ENCODE measurements at places on chromosomes 2 and 18.

- DNase-seq = no peak
Measured at GRCh38 chr2:197089655-197090054, 163.1 kb upstream of the PGAP1 start.

DNA sequence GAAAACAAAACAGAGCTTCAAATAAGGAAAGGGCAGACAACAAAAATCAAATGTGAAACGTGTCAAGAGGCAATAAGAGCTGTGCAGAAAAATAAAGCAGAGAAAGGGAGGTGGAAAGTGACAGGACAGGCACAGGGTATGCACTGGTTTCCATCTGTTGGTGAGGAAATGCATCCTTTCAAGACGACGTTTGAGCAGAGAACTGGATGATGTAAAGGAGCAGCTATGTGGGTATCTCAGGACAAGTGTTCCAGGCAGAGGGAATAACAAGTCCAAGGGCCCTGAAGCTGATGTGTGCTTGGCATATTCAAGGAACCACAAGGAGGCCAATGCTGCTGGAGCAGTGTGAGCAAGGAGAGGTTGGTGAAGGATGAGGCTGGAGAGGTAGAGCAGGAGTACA lies 168.9 kb upstream of the SERPINE2 start:
- no peak for DNase-seq

- no peak for DNase-seq
Measured at GRCh38 chr18:53489266-53489665, 735.2 kb downstream of the MBD2 start.

DNA sequence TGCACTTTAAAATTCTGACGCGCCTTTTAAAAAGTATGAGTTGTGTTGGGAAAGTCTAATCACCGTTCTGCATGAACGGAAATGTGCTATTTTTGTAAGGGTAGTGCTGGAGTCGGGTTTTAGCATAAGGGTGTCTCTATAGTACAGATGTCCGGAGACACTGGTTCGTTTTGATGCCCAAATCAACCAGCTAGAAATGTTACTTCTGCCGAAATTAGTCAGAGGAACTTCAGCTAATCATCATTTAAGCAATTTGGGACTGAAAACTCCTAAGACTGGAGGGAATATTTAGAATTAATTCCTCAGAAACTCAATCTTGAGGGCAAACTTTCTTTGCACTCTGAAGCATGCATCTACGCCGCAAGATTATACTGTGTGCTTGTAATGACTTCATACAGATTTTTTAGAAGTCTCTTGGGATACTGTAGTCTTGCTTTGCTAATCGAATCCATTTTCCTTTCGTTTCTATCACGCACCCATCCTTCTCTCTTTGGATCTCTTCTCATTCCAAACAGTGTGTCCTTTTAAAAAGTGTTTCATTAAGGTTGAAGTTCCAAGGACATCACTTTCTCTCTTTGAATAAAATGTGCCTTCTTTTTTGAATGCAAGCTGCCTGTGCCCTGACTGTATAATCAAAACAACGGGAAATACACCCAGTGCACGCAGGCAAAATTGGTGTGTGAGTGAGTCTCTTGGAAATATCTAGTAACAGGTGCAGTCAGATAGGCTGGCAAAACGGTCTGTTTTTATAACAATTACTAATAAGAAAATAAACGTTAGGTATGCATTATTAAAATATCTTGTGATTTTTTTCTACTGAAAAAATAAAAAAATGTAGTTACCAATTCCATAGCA lies 270.9 kb upstream of the TCF4 start:
- DNase-seq = no peak

GRCh38 chr2:118058951-118059350 lies 29.3 kb upstream of the INSIG2 start:
- DNase-seq = no peak

GRCh38 chr2:33475224-33476130 lies 972 bp upstream of the RASGRP3 start:
- peak; percentile 93 for DNase-seq

DNA sequence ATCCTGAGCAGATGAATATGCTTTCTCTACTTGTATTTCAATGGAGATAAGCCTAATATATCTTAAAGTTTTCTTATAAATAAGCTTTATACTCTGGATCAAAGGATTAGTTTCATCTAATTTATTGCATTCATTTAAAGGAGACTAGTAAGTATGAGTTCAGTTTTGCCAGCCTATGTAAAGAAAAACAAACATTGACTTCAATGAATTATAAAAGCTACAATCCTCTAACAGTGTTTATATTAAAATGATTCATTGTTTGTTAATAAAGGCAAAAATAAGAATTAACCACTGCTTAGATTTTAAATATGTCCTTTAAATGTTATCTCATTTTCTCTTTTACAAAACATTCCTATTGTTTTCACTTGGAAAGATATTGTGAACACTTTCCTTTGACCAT lies 566.0 kb downstream of the EPHA4 start:
- no peak for DNase-seq
